Activated CD4-positive, alpha-beta memory T cell treated with anti-CD3 and anti-CD28 coated beads, Interleukin-2, amount 10 ng/mL, durations not matched to agents 7 days and 5 days (primary cell): ENCODE measurements at places on chromosomes 2 and 18.
A peak's percentile ranks its signal among the peaks of the same experiment; 100 is the strongest.

GRCh38 chr2:171551836-171552235 is 29.6 kb downstream of the CYBRD1 start:
- DNase-seq: no peak

DNA sequence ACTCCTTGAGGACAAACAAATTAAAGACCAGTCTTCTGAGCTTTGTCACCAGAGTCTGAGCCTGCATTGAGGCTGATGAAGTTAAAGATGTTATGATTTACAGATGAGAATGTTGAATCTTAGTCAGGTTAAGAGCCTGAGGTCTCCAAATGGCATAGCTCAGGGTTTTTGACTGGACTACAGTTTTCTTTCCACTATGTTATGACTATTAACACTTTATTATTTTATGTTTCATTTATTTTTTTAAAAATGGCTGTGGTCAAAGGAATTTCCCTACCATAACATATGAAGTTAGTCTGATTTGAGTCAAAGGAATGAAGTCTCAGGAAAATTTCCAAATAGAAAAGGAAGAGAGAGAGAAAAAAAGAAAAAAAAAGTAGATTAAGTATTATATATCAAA is 39.7 kb upstream of the CWC22 start:
- DNase-seq: no peak

DNA sequence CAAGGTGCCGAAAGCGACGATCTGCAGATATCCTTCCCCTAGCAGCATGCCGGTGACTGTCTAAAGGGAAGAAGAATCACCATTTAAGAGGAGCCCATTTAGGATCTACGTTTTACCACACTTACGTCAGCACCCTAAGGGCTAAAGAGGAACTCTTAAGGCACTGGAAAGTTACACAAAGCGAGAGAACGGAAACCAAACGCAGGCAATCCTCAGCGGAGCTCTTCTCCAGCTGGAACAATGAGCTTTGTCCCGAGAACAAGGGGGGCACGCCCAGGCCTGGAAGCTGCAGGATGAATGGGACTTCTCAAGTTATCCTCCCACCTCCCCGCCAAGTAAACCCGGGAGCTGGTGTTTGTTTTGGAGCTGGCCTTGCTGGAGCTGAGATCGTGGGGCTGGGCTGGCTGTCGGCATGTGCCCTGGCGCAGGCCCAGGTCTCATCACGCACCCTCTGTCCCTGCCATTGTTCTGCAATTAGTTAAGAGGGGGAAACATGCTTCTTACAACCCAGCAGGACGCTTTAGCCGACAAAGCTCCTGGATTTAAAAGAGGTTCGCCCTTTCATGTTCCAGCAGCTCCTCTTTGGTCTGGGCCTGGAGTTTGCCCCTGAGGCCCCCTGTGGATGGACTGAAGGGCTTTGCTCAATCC is 36.4 kb downstream of the PXDN start:
- DNase-seq: no peak

GRCh38 chr2:138239902-138240491 is 261.6 kb upstream of the SPOPL start:
- DNase-seq: no peak

DNA sequence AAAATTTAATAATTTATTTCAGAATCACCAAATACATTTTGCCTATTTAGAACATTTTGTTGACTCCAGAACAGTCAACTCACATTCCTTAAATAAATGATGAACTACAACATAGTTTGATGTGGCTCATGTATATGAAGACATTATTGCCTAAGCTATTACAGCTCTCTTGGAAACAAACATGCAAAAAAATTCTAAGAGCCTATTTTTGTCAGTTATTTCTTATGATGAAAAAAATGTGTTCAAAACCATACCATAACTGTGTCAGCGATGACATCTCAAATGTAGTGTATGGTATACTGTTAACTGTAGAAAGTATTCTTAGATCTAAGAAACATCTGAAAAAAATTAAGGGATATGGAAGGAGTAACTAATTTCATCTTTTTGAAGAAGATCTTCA is 6.3 kb upstream of the EMILIN2 start:
- DNase-seq: no peak

GRCh38 chr2:67503066-67503795 is 106.1 kb downstream of the ETAA1 start:
- no peak for DNase-seq

DNA sequence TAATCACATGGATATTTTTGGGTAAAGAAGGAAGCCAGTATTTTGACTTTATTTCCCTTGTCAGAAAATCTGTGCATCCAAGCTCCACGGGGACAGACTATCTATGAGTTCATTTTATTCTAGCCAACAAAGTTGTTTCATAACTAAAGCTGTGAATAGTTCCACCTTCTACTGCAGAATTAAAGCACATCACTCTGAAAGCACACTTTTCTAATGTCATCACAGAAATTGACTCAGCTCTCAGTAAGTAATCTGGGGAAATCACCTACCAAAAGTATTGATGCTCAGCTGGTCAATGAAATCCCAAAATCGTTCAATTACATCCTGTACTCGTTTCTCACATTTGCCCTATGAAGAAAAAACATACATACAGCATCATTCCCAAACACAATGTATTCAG is 19.1 kb downstream of the IAH1 start:
- no peak for DNase-seq

DNA sequence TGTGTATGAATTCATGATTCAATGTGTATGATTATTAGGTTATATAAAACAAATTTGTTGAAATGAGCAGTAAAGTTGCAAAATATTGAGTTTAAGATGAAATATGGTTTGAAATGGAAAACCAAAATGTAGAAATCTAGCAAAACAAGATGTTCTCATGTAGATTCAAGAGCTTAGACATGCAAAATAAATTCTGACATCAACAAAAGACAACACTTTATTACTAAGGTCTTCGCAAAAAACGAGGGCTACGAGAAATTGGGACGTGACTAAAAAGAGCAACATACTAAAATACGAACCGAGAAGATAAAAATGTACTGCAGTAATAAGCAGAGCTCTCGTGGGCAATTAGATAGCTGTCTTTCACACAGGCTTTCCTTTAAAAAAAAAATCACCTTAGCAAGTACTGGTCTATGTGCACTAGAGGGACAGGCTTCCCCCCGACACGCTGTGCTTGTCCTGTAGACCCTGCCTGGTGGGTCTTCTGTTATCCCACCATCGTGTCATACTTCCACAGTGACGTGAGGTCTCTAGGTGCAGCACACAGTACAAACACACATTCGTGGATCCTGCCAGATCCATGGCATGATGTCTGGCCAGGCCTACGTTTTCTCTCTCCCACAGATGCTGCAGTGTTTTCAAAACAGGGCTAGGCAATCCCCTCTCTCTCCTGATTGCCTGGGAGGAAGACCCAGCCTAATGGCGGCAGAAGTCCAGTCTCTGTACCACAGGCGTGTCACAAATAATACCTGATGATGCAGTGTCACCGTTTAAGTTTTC is 240.8 kb downstream of the TCF4 start:
- no peak for DNase-seq

- DNase-seq: no peak
Observed at GRCh38 chr2:57181315-57182038, 865.1 kb upstream of the VRK2 start.

GRCh38 chr2:164777847-164778461 is 63.7 kb downstream of the COBLL1 start:
- DNase-seq: no peak

DNA sequence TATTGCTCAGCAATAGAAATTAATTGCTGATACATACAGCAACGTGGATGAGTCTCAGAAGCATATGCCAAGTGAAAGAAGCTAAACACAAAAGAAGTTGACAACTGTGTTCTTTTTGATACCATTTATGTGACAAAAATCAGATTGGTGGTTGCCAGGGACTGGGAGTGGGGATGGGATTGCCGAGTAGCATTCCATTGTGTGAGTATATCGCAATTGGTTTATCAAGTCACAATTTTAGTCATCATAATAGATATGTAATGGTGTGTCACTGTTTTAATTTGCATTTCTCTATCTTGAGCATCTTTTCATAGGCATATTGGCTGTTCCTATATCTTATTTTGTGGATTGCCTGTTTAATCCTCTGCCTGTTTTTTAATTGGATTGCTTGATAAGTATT is 20.9 kb downstream of the STRADB start:
- DNase-seq: no peak

- no peak for DNase-seq
Observed at GRCh38 chr2:201926067-201926466, 107.6 kb upstream of the FZD7 start.

DNA sequence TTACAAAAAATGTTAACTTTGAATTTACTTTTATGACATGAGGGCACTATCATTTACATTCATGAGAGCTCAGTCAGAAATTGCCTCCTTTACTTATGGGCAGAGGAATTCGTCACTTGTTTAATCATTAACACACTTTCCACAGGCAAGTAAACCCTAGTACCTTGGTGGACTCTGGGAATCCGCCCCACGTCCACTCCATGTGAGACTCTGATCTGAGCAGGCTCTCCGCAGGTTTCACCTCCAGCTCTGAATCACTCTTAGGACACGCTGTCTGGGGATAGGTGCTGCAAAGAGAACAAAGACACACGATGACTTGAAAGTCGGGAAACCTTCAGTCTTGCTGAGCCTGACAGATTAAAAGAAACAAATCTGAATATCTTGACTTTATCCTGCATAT is 73.6 kb downstream of the LPIN2 start:
- DNase-seq: no peak

DNA sequence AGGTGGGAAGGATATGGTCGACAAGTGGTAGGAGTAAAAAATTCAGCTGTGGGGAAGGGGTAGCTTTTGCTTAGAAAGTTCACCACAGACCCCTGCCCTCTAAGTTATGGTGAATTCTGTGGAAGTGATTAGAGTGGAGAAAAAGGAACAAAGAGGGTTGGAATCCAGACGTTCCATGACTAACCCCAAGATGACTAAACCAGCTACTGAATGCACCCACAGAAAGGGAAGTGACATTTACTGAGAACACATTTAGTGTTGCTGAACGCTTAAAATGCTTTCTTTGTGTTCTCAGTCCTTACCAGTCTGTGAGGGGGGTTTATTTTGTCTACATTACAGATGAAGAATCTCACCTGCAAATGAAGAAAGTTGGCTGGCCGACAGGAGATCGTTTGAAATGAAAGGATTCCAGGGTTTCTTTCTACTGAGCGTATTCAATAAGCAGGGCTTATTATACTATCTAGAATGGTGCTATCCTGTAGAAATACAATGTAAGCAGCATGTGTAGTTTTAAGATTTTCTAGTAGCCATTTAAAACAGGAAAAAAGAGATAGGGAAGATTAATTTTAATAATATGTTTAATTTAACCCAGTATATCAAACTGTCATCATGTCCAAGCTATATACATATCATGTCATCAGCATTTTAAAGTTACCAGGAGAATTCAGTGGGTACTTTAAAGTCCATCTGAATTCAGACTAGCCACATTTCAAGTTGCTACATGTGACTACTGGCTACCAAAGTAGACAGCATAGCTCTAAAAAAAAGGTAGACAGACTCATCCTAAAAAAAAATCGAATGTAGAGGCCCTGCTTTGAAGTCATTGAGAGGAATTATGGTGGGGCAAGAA is 60.1 kb downstream of the LIMS1 start:
- DNase-seq: no peak

- DNase-seq: no peak
Observed at GRCh38 chr18:38520786-38521185, 955.2 kb upstream of the CELF4 start.

- no peak for DNase-seq
Observed at GRCh38 chr2:181937473-181937872, 45.9 kb downstream of the ITPRID2 start.

DNA sequence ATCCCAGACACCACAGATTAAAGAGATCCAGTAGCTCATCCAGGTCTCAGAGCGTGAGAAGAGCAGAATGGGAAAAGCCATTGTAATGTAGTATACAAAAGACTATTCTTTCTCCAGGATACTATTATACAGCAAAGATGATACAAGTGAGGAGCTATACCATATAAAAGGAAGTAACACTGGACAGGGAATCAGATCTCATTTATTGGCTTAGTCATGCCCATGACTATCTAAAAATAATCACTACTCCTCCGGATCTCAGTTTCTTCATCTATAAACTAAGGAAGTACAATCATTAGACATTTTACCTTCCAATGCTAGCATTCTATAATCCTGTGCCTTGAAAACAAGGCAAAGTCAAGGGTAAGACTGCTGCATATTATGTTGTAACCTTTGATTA is 19.4 kb downstream of the KRCC1 start:
- DNase-seq: no peak

DNA sequence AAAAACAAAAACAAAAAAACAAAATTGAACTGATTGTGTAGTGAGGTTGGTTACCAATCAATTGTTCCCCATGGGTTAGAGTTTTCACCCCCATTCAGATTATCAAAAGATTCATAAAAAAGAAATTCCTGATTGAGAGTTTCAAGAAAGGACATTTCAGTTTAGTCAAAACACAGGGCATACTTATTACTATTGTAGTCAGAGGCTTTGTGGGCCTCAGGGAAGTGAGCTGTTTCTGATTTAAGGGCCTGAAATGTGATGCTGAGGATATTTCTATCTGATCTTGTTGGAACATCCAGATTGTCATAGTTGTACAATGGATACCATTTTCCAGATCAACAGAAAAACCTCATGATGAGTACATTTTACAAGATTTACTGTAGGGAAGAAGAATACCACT is 368.1 kb upstream of the NETO1 start:
- no peak for DNase-seq

- DNase-seq: no peak
Observed at GRCh38 chr2:133264989-133265401, 303.3 kb downstream of the NCKAP5 start.

GRCh38 chr2:18966131-18966530 is 376.8 kb upstream of the NT5C1B start:
- no peak for DNase-seq

- DNase-seq: no peak
Observed at GRCh38 chr2:109463236-109463635, 150.5 kb downstream of the SEPTIN10 start.

DNA sequence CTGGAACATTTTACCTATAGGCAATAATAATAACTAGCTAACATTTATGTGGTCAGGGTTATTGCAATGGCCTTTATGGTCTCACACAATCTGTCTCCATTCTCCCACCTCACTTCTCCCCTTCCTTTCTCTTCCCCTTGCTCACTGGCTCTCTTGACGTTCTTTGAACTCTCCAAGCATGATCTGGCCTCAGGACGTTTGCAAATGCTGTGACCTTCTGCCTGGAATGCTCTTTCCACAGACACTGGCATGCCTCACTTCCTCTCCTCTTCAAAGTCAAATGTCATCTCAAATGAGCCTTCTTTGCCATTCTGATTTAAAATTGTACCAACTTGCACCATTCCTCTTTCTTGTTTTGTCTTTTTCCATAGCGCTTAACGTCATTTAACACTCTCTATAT is 25.3 kb upstream of the GCG start:
- DNase-seq: no peak

DNA sequence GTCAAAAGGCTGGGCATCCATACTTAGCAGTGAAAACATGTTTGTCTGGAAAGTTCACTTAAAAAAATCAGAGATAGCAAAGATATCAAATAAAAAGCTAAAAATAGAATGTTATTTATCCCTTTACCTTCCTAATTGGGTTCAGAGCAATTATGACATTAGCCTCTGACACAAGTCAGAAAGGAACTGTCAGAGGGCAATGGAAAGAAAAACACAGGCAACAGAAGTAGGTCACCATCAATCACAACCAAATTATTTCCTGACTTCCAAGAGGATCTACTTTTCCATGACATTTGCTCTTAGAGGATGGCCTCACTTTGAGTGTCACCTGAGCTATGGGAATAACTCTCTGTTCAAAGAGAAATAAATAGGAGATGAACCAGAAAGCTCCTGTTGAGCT is 27.5 kb downstream of the MYOM1 start:
- DNase-seq: no peak

- DNase-seq: peak; percentile 35
Observed at GRCh38 chr2:54763636-54764291, 40.3 kb downstream of the EML6 start.

- no peak for DNase-seq
Observed at GRCh38 chr2:70442301-70443077, 111.1 kb downstream of the TGFA start.
